CD4-positive, alpha-beta T cell treated with Interleukin-17A for 4 hours (primary cell): ENCODE measurements at places on chromosomes 3 and 15.

DNA sequence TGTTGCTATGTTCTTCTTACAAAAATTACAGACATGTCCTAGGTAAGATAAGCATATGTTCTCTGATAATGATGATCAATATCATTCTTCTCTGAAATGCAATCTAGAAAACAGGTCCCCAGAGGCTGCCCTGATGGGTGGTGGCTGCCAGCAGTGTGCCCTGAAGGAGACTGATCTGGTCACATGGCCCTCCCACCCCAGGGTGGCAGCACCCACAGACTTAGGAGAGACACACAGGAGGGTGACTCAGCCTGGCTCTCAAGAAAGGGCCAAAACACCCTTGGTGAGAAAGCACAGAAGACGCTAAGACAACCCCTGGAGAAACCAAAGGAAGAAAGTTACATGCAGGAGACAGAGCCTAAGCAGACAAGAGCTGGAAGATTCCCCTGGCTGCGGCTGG lies 203.7 kb downstream of the TJP1 start:
- DNase-seq = no peak

DNA sequence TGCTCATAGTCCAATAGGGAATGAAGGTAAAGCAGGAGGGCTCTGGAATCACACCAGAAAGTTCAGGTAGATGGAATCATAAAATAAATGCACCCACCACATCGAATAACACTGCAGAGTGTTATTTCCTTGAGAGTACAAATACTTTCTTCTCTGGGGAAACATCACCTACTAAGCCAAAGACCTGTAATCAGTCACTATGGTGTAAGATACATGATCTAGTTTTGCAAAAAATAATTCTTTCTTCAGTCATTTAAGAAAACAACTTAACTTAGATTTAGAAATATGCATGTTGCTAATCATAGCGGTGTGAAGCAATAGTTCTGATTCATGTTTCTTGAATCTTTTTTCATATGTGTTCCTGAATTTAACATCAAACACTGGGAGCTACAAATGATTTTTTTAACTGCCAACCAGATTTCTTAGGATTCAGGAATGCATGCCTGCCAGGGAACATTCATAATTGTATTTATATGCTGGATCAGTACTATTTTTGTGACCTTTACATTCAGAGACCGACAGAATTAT lies 40.2 kb upstream of the MEIS2 start:
- no peak for DNase-seq

DNA sequence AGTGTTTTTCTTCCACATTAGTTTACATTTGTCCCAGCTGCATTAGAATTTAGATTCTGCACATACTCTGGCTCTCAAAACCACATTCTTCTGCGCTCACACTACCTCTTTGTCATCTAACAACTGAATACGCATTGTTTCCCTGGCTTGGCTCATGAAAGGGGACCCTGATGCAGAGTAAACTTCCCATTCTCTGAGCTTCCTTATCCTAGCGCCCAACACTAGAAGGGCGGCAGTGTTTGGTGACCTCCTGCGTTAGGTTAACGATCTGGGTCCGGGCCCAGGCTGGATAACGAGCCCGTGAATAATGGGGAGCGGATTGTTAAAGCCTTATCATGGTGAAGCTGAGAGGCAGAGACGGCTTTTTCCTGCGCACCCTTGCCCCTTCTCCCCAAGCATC lies 63.9 kb downstream of the ETV5 start:
- DNase-seq = no peak

DNA sequence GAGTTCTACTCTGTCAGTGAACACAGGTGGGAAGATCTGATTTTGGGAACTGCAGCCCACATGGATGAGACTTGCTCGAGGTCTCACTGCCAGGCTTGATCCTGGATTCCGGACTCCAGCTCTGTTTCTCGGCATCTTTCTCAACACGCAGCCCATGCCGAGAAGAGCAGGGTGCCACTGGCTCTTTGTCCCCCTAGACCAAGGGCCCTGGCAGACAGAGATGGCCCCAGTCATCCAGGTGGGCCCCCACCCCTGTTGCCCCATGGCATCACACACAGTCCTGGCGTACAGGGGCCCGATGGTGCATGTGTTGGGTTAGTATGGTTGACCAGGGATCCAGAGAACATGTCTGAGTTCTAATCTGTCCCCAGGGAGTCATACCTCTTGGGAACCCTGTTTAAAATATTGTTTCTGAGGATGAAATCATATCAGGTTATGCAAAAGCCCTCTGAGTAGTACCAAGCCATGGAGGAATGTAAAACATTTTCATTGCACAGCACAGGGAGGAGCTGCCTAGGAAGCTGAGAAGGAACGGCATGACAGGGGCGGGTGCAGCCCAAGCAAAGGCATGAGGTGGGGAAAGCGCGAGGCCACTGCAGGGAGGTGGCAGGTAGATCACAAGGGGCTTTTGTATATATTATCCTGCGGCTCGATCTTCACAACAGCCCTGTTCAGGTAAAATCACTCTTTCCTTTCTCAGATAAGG lies 320.6 kb downstream of the UACA start:
- no peak for DNase-seq

DNA sequence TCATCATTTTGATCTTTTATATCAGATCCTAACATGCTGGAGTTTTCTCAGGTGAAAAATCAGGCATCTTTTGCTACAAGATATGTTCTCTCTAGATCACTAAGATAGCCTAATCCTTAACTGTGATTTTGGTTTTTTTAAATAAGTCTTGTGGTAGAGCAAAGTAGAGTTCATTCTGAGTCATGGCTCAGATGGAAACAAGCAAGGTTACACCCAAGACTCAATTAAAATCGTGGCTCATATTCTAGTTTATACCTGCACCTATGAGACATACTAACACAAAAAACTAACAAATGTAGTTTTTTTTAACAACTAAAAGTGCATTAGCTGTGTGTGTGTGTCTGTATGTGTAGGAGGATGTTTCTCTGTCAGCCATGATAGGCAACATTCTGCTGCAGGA lies 428.2 kb downstream of the NLGN1 start:
- no peak for DNase-seq

DNA sequence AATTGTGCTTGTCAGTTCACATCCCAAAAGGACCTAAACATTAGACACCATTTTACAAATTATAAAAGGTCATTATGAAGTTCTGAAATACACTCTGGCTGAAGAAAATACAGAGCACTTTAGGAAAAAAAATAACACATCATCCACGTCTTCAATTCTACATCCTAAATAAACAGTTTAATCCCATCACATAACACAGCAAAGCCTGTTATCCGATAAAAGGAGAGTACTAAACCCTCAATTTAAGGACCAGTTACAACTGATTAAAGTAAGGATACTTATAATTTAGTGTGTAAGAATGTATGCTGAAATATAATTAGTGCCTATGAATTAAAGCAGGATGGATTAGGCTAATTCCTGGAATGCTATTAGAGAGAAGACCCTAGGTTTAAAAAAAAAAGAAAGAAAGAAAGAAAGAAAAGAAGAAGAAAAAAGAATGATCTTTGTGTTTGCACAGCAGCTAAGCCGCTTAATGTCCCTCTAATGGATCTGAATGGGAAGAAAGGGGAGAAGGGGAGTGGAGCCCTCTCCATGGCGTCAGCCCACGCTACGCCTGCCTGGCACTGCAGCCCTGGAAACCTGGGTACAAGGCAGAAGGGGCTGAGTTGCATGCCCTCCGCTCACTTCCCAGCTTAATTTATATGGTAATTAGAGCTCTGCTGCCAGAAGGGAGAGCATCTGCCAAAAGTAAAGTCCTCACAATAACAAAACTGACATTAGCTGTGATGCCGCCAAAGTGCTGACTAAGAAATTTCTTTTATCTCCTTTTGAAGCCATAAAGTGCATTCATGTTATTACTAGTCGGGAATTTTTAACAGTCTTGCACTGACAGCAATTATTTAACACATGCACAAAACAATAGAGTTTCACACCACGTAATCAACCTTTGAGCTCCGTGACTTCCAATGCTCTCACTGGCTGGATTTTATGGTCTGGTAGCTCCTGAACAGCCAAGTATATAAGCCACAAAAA lies 90.0 kb downstream of the FSIP1 start:
- no peak for DNase-seq

DNA sequence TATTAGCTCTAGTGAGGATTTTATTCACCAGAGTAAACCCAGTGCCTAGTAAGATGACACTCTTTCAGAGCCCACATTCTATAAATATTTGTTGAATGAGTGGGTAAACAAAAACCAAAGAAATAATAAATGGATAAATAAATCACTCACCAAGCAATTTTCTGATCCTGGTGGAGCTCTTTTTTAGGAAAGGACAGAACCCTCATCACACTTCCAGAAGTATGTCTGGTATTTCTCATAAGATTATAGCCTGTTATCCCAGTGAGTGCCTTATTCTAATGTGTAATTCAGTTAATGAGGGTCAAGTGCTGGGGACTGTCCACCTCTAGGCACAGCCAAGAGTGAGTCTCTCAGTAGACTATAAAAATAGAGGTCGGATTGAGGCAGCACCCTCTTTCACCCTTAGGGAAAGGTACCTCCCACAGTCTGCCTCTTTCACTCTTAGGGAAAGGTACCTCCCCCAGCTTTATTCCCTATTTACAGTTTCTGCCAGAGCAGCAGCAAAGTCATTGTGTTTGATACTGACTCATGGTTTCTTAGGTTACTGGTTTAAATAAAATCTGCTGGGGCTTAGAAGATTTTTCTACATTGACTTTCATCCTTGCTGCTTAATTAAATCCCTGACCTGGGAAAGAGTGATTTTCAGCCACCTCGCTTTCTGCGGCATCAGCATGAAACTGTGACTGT lies 145.0 kb downstream of the STAC start:
- DNase-seq = no peak

DNA sequence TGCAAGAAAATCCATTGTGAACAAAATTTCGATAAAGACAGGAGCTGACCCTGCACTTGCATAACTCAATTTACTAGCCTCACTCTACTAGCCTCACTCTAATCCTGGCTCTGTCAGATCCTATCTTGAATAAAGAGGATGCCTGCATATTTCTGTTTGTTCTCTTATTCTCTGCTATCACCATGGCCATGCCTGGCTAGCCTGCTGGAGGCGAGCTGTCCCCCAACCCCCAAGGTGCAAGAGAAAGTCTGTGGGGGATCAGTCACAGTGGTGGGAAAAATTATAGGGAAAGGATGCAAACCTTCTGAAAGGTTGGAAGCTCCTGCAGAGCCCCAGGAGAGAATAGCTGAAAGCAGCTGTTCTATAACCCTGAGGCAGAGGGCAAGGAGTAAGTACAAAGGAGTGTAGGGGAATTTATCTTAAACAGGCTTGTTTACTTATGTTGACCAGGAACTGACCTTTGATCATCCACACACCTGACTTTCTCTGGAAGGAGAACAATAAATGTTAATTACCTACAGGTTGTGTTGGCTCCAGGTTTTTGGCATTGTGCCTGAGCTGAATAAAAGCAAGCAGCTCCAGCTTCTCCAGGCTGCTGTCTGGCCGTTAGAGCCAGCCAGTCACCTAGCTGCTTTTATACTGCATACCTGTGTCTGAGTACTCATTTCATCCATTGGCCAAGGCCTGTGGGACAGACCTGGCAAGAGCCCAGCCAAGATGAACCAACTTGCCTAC lies 137.7 kb upstream of the RASGRP1 start:
- no peak for DNase-seq

DNA sequence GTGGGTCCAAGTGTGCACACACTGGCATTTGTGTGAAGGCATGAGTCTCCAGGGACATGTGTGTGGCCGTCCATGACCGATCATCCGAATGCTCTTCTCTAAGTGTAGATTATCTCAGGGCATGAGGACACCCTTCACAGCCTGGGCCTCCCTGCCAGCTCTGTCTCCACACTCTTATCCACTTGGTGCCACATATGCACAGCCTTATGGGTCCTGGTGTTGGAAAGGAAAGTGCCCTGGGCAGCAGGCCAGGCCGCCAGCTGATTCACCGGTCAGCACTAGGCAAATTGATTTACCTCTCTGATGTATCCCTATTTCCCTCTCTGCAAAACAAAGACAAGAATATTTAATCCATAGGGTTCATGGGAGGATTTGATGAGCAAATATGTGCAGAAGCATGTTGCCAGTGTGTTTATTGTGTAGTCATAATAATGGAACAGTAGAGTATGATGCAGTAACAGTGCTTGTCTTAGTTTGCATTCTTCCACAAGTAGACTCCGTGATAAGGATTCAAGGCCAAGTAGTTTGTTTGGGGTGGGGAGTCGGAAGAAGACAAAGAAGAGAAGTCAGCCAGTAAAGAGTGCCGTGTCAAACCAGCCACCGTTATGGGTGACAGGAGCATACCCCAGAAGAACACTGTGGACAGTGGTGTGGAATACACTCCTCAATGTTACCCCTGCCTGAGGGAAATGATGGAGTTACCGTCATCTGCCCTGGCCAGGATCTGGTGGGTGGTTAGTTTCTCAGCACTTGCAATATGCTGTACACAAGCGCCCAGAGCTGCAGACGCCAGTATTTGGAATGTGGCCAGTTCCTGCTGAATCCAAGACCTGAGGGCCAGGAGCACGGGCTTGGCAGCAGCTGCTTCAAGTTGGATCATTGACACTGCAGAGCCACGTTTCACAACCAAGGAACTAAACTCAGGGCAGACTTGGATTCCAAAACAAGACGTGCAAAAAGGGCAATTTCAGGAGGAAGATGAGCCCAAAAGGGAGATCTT lies 85.1 kb downstream of the MTHFS start:
- no peak for DNase-seq

GRCh38 chr3:56855856-56856512 lies 54.2 kb upstream of the ARHGEF3 start:
- peak; percentile 57 for DNase-seq

DNA sequence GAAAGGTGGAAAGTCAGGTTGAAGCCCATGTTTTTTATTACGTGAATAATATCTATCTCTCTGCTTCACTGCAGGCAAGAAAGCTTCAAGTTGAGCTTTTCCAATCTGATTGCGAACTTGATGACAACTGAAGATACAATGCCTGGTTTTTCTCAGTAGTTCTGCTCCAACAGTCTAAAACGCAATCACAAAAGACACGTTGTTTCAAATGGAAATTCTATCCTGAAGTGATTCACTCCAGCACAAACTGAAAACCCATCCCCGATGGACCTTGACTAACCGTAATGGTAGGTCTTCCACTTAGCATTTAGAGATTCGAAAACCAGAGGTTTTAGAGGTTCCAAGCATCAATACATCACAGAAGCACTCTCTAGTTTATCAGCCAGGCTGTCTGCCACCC lies 10.6 kb downstream of the B4GALT4 start:
- no peak for DNase-seq

DNA sequence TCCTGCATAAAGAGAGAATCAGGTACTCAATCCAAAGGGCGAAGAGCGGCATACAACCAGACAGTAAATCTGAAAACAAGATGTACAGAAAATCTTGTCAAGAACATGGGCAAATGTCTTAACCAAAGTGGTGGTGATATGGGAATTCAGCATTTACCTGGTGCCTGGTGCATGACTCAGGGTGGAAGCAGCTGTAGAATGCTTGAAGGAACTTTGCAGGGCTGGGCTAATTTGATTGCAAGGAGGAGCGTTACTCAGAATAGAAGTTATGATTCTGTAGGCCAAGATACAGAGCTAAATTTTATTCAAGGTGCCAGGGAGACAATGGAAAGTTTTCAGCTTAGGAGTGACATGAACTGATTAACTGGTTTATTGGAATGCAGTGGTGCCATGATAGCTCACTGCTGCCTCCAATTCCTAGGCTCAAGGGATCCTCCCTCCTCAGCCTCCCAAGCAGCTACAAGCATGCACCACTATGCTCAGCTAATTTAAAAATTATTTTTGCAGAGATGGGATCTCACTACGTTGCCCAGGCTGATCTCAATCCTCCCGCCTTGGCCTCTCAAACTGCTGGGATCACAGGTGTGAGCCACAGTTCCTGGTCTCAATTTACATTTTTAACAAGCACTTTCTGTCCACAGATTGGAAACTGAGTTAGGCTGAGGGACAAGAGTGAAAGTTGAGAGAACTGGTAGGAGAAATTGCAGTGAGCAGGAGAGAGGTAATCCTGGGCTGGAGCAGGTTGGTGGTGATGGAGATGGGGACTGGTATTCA lies 91.5 kb upstream of the TBC1D5 start:
- DNase-seq = no peak
